ENCODE measurements at places on chromosomes 2 and 18. TPM values are rescaled to one million over a fixed set of nuclear protein-coding genes. Genes with fewer than 3 reads are reported as not detected.

OTOF gene
- 0.41 TPM for total RNA-seq

LMAN1 gene
- total RNA-seq, result 60.8 TPM

DNA sequence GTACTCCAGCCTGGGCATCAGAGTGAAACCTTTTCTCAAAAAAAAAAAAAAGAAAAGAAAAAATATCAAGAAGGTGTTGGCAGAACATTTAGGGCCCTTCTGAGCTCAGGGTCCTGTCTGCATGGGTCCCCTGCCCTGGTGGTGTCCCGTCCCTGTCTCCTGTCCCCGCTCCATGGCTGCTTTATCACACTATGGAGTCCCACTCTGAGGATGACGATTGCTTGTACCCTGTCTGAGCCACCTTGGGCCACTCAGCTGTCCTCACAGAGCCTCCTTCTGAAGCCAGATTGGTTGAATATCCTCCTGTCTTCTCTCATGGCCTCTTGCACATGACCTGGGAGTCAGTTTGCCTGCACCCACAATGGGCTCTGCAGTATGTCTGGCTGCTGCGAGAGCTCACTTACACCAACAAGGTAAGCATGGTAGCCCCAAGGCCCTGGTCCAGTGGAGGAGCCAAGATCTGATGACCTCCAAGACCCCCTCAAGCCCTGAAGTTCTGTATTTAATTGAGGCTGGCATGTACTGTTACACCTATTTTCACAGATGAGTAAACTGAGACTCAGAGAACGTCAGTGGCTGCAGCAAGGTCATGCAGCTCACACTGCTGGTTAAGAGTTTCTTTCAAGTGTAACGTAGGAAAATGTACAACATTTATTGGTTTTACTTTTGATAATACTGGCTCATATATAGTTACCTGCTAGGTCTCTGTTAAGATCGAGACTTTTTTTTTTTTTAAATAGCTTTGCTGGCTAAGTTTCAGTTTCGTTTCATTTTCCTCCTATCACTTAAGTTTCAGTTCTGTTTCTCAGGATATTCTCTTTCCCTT is 16.9 kb upstream of the ZCCHC2 start:
- no peaks in the 10 kb centered on the region for H3K36me3 ChIP-seq
- H3K27me3 ChIP-seq, result no peaks in the 10 kb centered on the region

- DNase-seq, result no peak
- no peak overlapping the region for H3K4me3 ChIP-seq
- no peaks in the 10 kb centered on the region for H3K27me3 ChIP-seq
- H3K4me1 ChIP-seq, result no peaks in the 10 kb centered on the region
Observed at GRCh38 chr18:58140387-58141325, 96.6 kb downstream of the NEDD4L start.

DNA sequence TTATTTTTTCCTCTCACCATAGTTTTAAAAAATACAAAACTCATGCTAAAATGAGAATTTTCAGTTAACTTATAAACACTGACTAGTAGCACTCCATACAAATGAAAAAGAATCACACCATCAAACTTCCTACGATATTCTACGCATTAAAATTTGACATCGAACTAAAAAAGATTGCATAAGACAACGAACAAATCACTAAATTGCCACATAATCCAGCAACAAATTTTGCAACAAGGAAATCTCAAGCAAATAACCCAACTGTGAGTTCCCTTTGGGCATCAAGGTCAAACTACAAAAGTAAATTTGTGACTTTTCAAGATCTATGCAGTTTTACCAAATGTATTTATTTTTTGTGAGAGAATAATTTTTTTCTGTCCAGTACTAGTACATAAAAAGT is 1.5 kb downstream of the MAP3K2 start:
- H3K36me3 ChIP-seq, result no peaks in the 10 kb centered on the region
- H3K4me1 ChIP-seq, result peaks cover 44% of the 10 kb centered on the region
- peak overlapping the region; percentile 86 for H3K4me3 ChIP-seq
- DNase-seq, result no peak
- peak overlapping the region; percentile 69 for H3K27ac ChIP-seq
- H3K27me3 ChIP-seq, result no peaks in the 10 kb centered on the region

Data from Panc1 (cell line).